ENCODE measurements at places on chromosomes 5 and 9. TPM values are rescaled to one million over a fixed set of nuclear protein-coding genes. Genes with fewer than 3 reads are reported as not detected.

DNA sequence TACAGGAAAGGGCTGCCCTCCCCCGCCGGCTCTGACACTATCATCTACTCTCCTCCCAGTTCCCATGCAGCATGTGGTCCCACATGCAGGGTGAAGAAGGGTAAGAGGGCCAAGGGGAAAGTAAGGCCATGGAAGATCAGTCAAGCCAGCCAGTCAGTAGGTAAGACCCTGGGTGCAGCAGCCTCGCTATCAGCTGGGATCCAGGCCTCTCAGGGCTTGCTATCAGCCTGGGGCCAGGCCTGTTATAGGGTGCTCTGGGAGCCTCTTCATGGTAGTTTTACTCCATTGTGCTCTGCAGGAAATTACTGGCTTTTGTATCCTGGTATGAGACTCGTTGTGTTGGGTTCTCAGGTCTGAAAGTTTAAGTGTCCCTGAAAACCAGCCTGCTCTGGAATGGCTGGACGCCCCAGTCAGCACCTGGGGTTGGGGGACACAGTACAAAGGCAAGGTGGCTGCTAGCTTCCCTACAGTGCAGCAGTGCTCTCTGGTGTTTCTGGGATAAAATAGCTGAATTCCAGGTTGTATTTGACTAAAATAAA lies 21.4 kb downstream of the SLC22A4 start:
- no peaks in the 10 kb centered on the region for H3K4me1 ChIP-seq
- H3K36me3 ChIP-seq = no peaks in the 10 kb centered on the region
- no peak overlapping the region for H3K27ac ChIP-seq
- H3K4me3 ChIP-seq = no peak overlapping the region
- no peaks in the 10 kb centered on the region for H3K27me3 ChIP-seq
- DNase-seq = no peak

GRCh38 chr5:80215523-80215922 lies 40.3 kb downstream of the SERINC5 start:
- no peak for DNase-seq
- H3K4me3 ChIP-seq = no peak overlapping the region
- H3K27me3 ChIP-seq = no peaks in the 10 kb centered on the region

Gene CWC27
- 20.3 TPM for total RNA-seq

DNA sequence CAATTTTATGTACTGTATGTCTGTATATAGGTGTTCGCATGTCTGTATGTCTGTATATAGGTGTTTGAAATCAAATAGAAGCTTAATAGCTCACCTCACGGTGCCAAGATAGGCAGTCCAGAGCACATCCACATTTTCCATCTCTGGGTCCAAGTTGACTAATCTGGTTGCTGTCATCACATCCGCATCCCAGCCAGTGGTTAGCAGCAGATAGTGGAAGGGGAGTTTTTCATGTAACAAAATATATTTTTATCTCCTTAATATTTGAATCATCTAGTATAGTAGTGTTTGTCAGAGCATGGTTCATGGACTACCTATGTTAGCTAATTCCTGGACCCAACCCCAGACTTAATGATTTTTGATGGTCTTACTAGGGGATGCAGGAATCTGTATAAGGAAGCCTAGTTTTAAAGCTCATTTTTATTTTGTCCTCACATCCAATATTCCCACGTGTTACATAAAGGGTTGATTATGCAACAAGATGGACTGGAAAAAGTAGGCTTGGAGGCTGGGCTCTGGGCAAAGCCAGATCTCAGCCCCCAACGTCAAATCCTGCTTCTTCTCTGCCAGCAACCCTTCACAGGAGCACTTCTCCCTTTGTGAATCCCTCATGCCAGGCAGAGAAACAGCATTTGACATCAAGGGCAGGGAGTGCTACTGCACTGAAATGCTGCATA lies 219.7 kb downstream of the ZSWIM6 start:
- no peak overlapping the region for H3K27ac ChIP-seq
- DNase-seq = no peak
- no peaks in the 10 kb centered on the region for H3K36me3 ChIP-seq
- no peaks in the 10 kb centered on the region for H3K27me3 ChIP-seq
- no peak overlapping the region for H3K4me3 ChIP-seq

Gene HDHD3
- 34.6 TPM for total RNA-seq

DNA sequence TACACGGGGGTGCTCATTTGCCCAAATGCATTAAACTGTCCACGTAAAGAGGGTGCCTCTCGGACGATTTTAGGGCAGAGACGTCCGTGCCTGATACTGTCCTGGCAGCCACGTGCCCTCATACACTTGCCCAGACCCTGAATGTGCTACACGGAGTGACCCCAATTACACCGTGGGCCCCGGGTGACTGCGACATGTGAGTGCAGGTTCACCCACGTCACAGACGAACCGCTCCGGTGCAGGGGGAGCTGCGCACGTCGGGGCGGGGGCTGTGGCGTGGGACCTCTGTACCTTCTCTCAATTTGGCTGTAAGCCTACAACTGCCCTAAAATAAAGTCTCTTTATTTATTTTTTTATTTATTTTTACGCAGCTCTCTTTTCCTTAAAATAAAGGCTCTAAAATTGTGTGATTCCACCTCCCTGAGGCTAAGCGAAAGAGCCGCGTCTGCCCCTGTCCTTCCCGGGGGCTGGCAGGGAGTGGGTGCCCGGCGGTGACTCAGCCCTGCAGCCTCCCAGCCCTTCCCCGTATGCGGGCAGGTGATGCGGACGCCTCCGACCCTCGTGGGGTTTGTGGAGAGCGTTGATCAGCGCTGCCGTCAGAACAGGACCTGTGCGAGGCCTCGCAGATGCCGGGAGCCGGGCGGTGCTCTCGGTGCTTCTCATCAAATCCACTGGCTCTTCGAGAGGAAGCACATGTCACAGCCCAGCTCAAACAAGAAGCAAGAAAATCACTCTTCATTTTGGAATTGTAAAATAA lies 9.2 kb upstream of the EGFL7 start:
- H3K27me3 ChIP-seq = no peaks in the 10 kb centered on the region
- H3K4me3 ChIP-seq = no peak overlapping the region
- no peak for DNase-seq
- H3K36me3 ChIP-seq = no peaks in the 10 kb centered on the region
- H3K4me1 ChIP-seq = no peaks in the 10 kb centered on the region
- H3K27ac ChIP-seq = peak overlapping the region; percentile 55

DNA sequence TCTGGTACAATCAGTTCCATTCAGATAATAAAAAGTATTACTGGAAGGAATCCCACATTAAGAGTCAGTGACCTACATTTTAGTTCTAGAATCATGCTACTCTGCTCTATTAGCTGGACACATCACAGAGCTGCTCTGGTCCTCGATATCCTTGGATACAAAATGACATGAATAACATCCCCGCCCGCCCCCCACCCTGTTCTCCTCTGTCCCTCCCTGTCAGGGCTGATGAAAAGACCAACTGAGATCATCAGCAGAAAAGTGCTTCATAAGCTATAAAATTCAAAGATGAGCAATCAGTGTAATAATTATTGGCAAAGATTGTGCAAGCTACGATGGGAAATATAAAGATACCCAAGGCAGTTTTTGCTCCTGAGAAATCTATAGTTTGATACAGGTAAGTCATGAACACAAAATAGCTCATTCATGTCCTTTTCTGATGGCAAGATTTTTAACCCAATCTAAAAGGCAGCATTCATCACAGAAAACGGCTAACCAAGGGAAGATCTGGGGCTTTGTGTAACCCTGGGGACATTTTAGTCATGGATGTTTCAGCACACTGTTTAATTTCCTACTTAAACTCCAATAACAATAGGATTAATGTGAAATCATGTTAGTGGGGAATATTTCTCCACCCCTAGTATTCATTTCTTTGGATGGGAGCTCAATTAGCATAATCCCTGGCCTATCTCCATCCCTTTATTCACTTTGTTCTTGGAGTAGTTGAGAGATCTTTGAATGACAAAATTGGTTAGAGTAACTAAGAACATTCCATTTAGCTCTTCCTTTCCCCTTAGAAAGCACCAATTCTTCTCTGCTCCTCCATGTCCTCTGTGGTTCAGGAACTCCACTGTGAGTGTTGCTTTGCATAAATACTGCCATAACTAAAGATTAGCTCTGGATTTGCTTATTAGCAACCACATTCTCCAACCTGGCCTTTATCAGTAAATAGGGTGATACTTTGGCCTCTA lies 459.4 kb upstream of the GRIA1 start:
- H3K27me3 ChIP-seq = no peaks in the 10 kb centered on the region
- H3K27ac ChIP-seq = no peak overlapping the region
- no peaks in the 10 kb centered on the region for H3K4me1 ChIP-seq

DNA sequence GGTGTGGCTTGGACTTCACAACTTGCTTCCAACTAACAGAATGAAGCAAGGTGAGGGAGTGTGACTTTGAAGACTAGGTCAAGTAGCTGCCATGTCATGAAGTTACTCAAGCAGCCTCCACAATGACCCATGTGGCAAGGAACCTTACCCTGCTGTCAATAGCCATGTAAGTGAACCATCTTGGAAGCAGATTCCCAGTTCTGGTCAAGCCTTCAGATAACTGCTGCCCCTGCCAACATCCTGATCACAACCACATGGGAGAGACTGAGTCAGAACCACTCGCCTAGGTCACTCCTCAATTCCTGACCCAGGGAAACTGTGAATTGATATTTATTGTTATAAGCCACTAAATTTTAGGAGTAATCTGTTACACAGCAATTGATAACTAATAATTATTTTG lies 10.9 kb downstream of the ZCCHC10 start:
- H3K27me3 ChIP-seq = no peaks in the 10 kb centered on the region
- no peak for DNase-seq
- no peak overlapping the region for H3K27ac ChIP-seq
- no peaks in the 10 kb centered on the region for H3K36me3 ChIP-seq
- no peaks in the 10 kb centered on the region for H3K4me1 ChIP-seq

DNA sequence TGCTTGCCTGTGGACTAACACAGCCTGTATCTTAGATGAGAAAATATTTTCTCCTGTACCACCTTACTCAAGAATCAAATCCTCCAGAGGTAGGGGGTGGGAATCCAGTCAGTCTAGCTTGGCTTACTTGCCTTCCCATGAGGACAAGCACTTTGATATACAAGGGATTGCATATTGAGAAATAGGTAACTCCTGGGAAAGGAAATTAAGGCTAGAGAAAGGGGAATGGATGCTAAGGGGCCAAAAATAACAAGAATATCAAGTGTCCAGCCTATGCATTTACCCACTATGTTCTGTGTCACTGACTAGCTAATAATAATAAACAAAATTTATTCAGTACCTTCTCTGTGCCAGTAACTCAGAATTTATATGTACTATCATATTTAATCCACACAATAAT lies 21.4 kb upstream of the SNX2 start:
- H3K4me1 ChIP-seq = no peaks in the 10 kb centered on the region
- DNase-seq = no peak
- no peak overlapping the region for H3K4me3 ChIP-seq
- no peaks in the 10 kb centered on the region for H3K36me3 ChIP-seq

Gene PHF24
- total RNA-seq = 0.68 TPM

DNA sequence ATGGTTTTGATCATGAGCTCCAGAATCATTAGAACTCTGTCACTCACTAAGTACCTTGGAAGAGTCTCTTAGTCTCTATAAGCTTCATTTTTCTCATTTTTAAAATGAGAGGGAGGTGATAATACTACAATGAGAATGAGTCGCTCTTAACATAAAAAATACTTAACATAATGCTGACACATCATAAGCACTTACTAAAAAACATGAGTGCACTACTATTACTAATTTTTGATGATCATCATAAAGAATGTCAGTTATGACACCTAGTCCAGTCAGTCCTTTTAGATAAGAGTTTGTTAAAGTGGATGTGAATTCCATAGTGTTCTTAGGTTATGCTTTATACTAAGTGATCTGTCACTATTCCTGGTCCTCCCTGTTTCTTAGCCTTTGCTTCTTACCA lies 200.4 kb upstream of the SLC24A2 start:
- no peak overlapping the region for H3K27ac ChIP-seq
- DNase-seq = no peak
- H3K27me3 ChIP-seq = no peaks in the 10 kb centered on the region
- no peak overlapping the region for H3K4me3 ChIP-seq
- H3K36me3 ChIP-seq = no peaks in the 10 kb centered on the region

Gene CHMP5
- 79.6 TPM for total RNA-seq

- H3K4me1 ChIP-seq = no peaks in the 10 kb centered on the region
- no peaks in the 10 kb centered on the region for H3K27me3 ChIP-seq
- H3K4me3 ChIP-seq = no peak overlapping the region
- DNase-seq = peak; percentile 86
- peak overlapping the region; percentile 50 for H3K27ac ChIP-seq
- H3K36me3 ChIP-seq = no peaks in the 10 kb centered on the region
These were observed 5.9 kb downstream of the FAM78A start for GRCh38 chr9:131270171-131271015.

- H3K4me1 ChIP-seq = no peaks in the 10 kb centered on the region
- no peaks in the 10 kb centered on the region for H3K36me3 ChIP-seq
- no peak for DNase-seq
- H3K27me3 ChIP-seq = no peaks in the 10 kb centered on the region
- no peak overlapping the region for H3K4me3 ChIP-seq
- H3K27ac ChIP-seq = no peak overlapping the region
These were observed 15.2 kb upstream of the SPIN1 start for GRCh38 chr9:88373045-88373444.

All from sigmoid colon (tissue), 7 donors.